ENCODE measurements at places on chromosomes 7 and 10.
A peak's percentile ranks its signal among the peaks of the same experiment; 100 is the strongest.

DNA sequence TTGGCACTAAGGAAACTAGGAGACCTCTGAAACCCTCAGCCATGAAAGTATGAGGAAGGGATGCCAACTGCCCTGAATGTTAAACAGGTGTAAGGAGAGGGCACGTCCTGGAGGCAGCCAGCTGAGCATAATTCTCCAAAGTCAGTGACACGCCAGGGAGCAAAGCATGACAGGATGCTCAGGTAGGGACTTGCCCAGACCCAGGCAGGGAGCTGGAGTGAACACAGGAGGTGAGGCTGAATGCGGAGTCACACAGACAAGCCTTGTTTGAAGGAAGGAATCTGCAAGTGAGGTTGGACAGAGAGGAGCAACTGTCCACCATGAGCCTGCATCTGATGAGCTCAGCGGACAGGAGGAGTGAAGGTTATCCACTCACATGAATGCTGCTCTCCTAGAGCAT is 41.5 kb downstream of the KLRG2 start:
- DNase-seq = no peak

- DNase-seq = no peak
Observed at GRCh38 chr7:363626-364025, 73.7 kb downstream of the FOXL3 start.

- DNase-seq = no peak
Observed at GRCh38 chr7:53993224-53993623, 549.0 kb upstream of the VSTM2A start.

- DNase-seq = no peak
Observed at GRCh38 chr10:61835069-61835945, 66.2 kb upstream of the ARID5B start.

DNA sequence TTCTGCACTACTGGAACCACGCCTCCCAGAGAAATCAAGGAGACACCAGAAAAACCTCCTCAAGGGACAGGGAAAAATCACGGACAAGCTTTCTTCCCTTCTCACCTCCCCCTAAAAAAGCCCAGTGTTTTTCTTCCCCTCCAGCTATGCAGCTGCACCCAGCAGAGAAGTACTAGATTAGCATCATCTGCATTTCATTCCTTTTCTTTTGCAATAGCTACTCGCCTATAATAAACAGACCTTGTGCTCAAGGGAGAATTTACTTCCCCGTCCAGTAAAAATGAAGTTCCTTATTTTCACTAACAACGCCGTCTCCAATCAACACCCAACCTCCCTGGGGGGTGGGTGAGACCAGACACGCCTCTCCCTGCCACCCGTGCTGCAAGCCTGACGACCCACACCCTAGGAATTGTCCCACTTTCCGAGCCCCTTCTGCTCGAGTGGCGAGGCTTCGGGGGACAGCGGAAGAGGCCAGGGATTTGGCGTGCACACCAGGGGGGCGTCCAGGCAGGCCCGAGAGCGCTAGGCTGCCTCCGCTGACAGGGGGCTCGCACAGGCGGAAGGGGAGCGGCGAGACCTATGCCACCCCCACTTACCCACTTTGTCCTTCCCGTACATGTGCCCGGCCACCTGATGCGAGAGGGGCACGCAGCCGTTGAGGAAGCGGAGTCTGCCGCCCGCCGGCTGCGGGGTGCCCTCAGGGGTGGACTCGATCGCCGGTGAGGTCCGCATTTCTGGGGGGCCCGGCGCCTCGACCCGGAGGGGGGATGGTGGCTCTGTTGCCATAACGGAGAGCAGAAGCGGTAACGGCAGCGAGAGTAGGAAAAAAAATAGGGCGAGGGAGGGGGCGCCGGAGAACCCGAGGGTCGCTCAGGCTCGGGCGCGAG is 625 bp downstream of the IPMK start:
- DNase-seq = peak; percentile 68

- DNase-seq = no peak
Observed at GRCh38 chr7:95433129-95433528, 1.7 kb downstream of the PON2 start.

GRCh38 chr10:15879058-15879457 is 18.8 kb upstream of the MINDY3 start:
- DNase-seq = no peak

DNA sequence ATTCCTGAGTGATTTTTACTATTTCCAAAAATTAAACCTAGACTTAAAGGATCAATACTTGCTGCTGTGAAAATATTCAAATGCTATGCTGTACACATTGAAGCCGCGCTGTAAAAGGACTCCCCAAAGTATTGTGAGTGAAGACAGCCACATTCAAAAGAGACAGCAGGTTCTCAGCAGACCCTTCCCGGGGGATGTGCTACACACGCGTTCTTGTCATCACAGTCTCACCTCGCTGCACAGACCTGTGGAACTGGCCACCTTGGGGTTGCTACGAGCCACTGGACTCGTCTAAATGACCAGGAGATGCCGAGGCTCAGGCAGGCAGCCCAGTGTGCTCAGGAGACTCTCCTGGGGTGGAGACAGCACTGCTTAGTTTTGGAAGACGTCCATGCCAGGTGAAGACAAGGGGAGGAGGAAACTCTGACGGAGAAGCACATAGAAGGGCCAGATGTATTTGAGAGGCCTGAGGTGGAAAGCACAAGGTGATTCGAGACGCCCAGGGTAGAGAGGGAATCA is 367.7 kb upstream of the SHH start:
- no peak for DNase-seq

DNA sequence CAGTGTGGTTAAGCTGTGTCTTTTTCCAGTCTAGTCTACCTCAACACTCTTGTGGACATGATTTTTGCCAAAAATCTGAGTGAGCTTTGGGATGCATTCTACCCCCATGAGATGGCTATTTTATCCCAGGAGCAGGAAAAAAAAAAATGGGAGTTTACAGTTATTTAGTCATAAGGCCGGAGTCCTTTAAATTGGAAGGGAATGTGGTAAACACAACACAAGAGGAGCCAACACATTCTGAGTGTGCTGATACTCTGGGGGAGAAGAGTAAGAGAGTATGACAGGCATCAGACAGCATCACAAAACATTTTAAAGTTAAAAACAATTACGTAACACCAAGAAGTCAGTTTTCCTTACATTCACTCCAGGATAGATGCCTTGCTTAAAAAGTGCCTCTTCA is 46.1 kb downstream of the C1GALT1 start:
- no peak for DNase-seq

- no peak for DNase-seq
Observed at GRCh38 chr10:100347568-100348195, 649 bp downstream of the SCD start.

- no peak for DNase-seq
Observed at GRCh38 chr7:587767-588166, 68.1 kb upstream of the PDGFA start.

- no peak for DNase-seq
Observed at GRCh38 chr10:71547312-71547711, 150.6 kb downstream of the CDH23 start.

DNA sequence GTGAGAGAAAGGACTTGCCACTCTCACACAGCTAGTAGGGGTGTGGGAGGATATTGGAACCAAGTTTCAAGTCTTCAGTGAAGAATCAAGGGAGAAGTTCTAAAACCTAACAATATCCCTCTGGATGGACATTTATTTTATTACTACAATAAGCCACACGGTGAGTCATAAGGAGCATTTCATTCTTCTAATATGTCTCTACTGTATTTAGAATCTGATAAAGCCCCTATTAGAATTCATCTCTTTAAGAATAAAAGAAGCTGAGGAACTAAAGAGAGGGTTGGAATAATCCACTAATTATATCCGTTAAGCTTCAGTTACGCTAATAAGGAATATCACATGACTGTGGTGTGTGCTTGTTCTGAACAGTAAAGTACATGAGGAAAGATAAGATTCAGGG is 40.9 kb upstream of the ATRNL1 start:
- DNase-seq = no peak
